ENCODE measurements at places on chromosomes 16 and 17. TPM values are rescaled to one million over a fixed set of nuclear protein-coding genes. Genes with fewer than 3 reads are reported as not detected.
A peak's percentile ranks its signal among the peaks of the same experiment; 100 is the strongest.

DNA sequence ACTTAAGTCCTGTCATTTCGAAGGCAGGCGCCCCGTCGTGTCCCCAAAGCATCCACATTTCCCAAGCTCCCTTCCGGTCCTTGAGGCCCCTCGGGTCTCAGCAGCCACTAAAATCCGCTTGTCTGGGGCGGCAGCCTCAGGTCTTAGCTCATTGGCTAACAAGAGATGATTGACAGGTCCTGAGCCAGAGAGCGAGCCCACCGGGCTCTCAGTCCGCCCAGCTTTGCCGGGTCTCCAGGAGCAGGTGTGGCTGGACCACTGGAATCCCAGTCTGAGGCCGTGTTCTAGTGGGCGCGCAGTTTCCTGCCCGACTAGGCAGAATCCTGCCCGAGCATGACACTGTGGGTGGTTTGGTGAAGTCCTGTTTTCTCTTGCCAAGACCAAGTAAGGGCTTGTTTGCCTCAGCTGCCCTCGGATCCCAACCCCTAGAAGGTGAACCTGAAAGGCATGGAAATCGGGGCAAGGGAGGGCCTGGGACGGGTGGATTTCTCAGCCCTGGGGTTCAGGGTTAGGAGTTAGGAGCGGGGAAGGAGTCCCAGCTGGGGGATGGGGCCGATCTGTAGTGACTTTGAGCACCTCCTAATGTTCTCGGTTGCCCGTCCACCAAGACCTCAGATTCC is 42.8 kb downstream of the MRC2 start:
- no peak for DNase-seq

Gene ABCA8
- 34.0 TPM for total RNA-seq

GRCh38 chr16:85659805-85660511 is 28.8 kb downstream of the GINS2 start:
- peak; percentile 71 for DNase-seq

Gene HGS
- total RNA-seq = 88.3 TPM

- DNase-seq = no peak
Observed at GRCh38 chr16:23952128-23952970, 116.6 kb downstream of the PRKCB start.

Gene ITGB4
- 82.2 TPM for total RNA-seq

DNA sequence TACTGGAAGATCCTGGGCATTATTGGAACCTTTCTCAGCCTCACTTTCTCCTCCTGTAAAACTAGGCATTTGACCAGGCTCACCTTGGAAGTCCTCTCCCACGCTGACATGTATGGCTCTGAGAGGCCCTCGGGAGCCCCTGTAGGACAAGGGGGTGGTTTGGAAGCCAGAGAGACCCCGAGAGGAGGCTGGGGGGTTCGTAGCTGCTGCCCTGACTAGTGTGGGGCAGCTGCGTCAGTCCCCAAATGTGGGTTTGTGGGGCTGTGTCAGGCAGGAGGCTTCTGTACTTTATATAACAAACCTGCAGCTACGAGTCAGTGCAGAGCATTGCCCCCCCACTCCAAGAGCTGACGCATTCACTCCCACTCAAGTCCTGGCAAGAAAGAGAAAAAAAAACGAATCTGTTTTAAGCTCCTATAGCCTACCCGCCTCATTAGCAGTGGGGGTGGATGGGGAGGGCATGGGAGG is 1.8 kb downstream of the CX3CL1 start:
- no peak for DNase-seq

DNA sequence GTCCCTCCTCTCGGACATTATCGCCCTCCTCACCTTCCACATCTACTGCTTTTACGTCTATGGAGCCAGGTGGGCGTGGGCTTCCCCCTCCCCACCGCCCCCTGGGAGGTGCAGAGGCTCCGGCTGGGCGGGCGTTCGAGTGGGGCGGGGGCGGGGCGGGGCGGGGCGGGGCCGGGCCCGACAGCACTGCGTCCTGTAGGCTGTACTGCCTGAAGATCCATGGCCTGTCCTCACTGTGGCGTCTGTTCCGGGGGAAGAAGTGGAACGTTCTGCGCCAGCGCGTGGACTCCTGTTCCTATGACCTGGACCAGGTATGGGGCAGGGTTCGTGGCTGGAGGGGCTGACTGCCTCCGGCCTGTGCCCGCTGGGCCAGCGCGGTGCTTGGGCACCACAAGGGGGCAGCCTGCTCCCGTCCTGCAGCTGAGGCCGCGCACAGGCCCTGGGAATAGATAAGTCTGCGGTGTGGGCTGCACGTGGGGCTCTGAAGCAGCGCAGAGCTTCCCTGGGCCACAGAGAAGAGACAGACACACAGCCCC is 9.2 kb downstream of the PIGQ start:
- DNase-seq = peak; percentile 91

Gene BRIP1
- 0.26 TPM for total RNA-seq

Gene TMEM95
- not detected for total RNA-seq

- DNase-seq = no peak
Observed at GRCh38 chr17:27353033-27353460, 59.1 kb downstream of the WSB1 start.

GRCh38 chr16:19294156-19294649 is 8.7 kb downstream of the CLEC19A start:
- DNase-seq = peak; percentile 81

DNA sequence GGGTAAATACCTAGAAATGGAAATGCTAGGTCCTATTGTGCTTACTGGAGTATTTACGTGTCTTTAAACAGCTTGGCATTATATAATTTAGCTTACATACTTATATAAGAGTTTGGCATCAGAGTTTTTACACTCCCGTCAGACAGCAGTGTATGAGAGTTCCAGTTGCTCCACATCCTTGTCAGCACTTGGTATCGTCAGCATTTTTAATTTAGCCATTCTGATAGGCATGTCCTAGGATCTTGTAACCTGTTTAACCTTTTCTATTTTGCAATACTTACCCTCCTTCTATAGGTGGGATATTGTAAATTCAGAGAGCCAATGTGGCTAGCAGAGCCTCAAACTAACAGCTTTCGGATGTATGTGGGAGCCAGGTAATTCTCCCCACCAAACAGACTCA is 228.3 kb upstream of the EEF2KMT start:
- DNase-seq = no peak

GRCh38 chr17:57516290-57517230 is 228.5 kb downstream of the CCDC182 start:
- DNase-seq = no peak

DNA sequence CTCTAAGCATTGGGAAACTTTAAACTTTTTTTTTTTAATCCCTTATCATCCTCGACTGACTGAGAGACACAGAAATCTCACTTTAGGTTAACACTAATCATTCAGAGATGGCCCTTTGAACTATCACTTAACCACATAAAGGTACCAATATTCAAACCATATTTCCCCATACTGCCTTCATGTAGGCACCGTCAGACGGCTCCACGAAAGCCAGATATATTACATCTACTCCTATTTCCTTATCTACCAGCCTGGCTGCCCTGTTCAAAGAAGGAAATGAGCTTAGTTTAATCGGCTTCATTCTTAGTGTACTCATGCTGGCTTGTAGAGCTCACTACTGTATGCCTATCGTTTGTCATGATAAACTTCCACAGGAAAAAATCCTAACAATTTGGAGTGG is 270.9 kb downstream of the CEP112 start:
- DNase-seq = no peak

Gene FAM20A
- 43.3 TPM for total RNA-seq

GRCh38 chr17:54124456-54124855 is 301.7 kb downstream of the KIF2B start:
- no peak for DNase-seq

- no peak for DNase-seq
Observed at GRCh38 chr17:75828076-75828400, 16.2 kb downstream of the UNC13D start.

Gene HCRT
- total RNA-seq = not detected

DNA sequence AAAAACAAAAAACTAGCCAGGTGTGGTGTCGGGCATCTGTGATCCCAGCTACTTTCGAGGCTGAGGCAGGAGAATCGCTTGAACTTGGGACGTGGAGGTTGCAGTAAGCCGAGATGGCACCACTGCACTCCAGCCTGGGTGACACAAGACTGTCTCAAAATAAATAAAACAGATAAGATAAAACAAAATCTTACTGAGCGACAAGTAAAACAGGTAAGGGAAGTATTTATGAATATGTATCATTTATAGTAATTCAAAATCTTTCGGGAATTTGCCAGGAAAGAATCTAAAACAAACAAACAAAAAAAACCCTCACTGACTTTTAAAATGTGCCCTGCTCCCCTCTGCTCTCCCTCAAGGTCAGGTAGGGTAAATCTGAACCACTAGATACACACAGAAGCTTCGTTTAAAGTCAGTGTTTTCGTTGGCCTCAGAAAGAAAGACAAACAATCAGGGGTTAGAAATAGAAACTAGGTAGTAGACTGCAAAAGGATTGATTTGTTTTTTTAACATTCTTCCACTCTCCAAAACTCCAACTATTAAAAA is 2.1 kb downstream of the PRPSAP1 start:
- no peak for DNase-seq

Gene KCNH4
- total RNA-seq = 0.26 TPM

Gene VAT1
- 267 TPM for total RNA-seq

Gene KRT24
- not detected for total RNA-seq

Gene TEX14
- 1.3 TPM for total RNA-seq

DNA sequence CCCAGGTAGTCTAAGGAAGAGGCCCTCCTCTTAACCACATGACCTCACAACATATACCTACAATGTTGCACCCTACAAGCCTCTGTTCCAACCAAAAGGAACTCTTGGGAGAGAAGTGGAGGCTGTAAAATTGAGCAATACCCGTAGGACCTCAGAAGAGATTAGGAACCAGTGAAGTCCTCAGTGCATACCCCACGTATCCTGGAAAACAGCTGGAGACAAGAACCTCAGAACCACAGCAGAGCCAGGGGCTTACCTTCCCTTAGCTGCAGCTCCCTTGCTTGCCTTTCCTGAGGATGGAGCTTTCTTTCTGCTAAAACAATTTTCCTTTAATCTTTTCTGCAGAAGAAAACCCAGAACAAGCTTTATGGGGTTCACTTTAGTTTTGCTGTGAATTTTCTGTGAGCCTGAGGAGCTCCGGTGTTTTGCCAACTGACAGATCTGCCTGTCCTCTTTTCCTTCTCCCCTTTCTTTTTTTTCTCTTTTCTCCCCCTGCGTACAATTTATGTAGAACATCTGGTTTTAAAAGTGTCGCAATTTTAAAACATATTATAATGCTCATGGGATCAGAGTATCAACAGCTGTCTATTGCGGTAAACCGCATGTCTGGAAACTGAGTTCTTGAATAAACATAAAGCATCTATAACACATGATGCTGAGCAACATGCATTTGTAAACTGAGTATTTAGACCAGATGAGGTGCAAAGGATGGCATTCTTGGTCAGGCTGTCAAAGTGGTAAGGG is 226.4 kb upstream of the MAF start:
- DNase-seq = no peak

- peak; percentile 75 for DNase-seq
Observed at GRCh38 chr16:715477-716199, 720 bp downstream of the METRN start.

Gene CASKIN1
- 0.06 TPM for total RNA-seq

GRCh38 chr17:67011527-67012175 is 32.7 kb upstream of the CACNG1 start:
- no peak for DNase-seq

DNA sequence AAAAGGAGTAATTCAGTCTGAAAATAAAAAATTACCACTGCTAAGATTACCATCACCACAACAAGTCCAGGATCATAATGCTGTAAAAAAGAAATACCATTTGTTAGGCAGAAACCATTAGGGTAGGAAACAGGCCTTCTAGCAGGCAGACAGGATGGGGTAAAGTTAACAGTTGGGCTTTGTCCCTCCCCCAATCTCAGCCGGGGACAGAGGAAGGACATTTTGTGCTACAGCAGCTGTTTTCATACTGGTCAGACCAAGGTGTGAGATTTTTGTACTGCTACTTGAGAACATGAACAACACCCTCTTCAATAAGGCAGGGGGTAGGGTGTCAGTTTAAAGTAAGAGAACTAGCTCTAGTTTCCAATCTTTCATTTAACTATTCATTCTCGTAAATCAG is 49.2 kb upstream of the ITGA2B start:
- DNase-seq = no peak

GRCh38 chr16:18984435-18985005 is 786 bp downstream of the TMC7 start:
- DNase-seq = no peak

DNA sequence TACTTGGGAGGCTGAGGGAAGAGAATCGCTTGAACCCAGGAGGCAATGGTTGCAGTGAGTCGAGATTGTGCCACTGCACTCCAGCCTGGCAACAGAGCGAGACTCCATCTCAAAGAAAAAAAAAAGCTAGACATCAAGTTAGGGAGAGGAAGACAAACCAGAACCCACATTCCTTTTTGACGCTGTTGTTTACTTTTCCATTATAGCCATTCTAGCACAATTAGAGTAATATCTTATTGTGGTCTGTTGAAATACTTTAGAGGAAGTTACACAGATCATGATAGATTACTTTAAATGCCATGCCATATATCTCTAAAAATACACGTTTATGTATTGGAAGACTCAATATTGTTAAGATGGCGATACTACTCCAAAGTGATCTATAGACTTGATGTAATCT is 16.5 kb upstream of the ABCC1 start:
- DNase-seq = no peak

Gene CIITA
- 78.9 TPM for total RNA-seq
